Left lung (tissue), 14 donors: ENCODE measurements at places on chromosomes 11 and 22. TPM values are rescaled to one million over a fixed set of nuclear protein-coding genes. Genes with fewer than 3 reads are reported as not detected.

DNA sequence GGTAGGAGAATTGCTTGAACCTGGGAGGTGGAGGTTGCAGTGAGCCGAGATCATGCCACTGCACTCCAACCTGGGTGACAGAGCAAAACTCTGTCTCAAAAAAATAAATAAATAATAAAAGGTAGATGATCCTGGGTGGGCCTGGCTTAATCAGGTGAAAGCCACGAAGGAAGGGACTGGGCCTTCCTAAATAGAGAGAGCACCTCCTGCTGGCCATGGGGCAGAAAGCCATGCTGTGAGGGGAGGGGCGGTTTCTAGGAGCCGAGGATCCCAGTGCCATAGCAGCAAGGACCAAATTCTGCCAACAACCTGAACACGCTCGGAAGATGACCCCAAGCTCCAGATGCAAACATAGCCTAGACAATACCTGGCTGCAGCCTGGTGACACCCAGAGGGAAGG is 24.5 kb upstream of the DGKZ start:
- peaks cover 4% of the 10 kb centered on the region for H3K4me1 ChIP-seq
- H3K4me3 ChIP-seq = no peak overlapping the region
- no peak overlapping the region for H3K27ac ChIP-seq
- H3K27me3 ChIP-seq = no peaks in the 10 kb centered on the region
- peaks cover 18% of the 10 kb centered on the region for H3K36me3 ChIP-seq

DNA sequence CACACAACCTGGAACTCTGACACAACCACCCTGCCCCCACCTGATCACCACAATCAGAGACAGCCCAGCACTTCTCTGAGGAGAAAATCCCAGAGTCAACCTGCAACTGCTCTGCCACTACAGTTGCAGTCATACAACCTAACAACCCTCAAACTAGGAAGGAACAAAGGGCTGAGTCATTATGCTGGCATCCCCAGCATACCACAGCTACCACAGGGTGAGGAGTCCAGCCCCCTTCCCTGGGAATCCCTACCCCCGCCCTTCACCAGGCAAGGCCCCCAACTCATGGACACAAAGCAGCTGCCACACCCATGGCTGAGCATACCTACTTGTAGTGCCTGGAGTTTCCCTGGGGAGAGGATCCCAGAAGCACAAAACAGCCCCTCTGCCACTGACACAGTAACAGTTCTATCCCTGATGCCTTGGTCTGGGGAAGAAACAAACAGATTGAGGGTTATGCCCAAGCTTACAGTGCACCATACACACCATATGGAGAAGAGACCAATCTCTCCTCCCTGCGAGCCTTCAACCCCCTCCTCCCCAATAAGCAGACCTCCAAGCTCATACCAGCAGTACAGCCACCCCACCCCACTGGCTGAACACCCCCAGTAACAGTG is 68.5 kb upstream of the C11orf58 start:
- no peak overlapping the region for H3K27ac ChIP-seq
- DNase-seq = no peak
- H3K4me1 ChIP-seq = no peaks in the 10 kb centered on the region
- no peaks in the 10 kb centered on the region for H3K36me3 ChIP-seq

DDIAS gene
- 4.9 TPM for polyA plus RNA-seq

CRACR2B gene
- 14.8 TPM for polyA plus RNA-seq

LRP4 gene
- 27.7 TPM for polyA plus RNA-seq
